ENCODE measurements at places on chromosomes 1 and 21.
A peak's percentile ranks its signal among the peaks of the same experiment; 100 is the strongest.

GRCh38 chr1:61406467-61406866, 318.5 kb downstream of the TM2D1 start:
- H3K27ac ChIP-seq = no peak overlapping the region
- no peak overlapping the region for H3K4me3 ChIP-seq
- H3K4me1 ChIP-seq = no peaks in the 10 kb centered on the region
- no peaks in the 10 kb centered on the region for H3K27me3 ChIP-seq
- H3K36me3 ChIP-seq = no peaks in the 10 kb centered on the region

- peak; percentile 81 for DNase-seq
- peaks cover 62% of the 10 kb centered on the region for H3K4me1 ChIP-seq
- peaks cover 66% of the 10 kb centered on the region for H3K36me3 ChIP-seq
- H3K4me3 ChIP-seq = peak overlapping the region; percentile 8
- peak overlapping the region; percentile 89 for H3K27ac ChIP-seq
These were observed 4.8 kb downstream of the ENO1 start for GRCh38 chr1:8873506-8874229.

- no peak for DNase-seq
- H3K27ac ChIP-seq = peak overlapping the region; percentile 0
- H3K4me1 ChIP-seq = peaks cover 97% of the 10 kb centered on the region
- H3K27me3 ChIP-seq = no peaks in the 10 kb centered on the region
- H3K4me3 ChIP-seq = no peak overlapping the region
- peaks cover 39% of the 10 kb centered on the region for H3K36me3 ChIP-seq
These were observed 16.6 kb downstream of the LDLRAP1 start for GRCh38 chr1:25560001-25560400.

DNA sequence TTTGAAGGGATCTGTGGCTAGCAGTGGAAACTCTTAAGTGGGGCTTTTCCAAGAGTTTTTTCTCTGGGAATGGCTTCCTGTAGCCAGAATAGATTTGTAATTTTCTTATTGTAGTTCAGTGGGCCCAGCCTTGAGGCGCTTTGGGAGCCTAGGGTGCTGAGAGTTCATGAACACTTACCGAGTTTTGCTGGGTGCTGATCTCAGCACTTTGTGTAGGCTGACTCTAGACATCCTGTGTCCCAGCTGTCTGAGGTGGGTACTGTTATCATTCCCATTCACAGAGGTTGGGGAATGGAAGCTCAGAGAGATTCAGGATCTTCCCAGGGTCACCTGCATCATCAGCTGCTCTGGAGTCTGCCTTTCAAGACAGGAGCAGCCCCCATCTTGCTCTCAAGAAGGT, 7.0 kb downstream of the PPFIA4 start:
- no peak for DNase-seq
- H3K27ac ChIP-seq = no peak overlapping the region
- H3K4me3 ChIP-seq = no peak overlapping the region
- H3K36me3 ChIP-seq = no peaks in the 10 kb centered on the region
- no peaks in the 10 kb centered on the region for H3K27me3 ChIP-seq
- no peaks in the 10 kb centered on the region for H3K4me1 ChIP-seq

DNA sequence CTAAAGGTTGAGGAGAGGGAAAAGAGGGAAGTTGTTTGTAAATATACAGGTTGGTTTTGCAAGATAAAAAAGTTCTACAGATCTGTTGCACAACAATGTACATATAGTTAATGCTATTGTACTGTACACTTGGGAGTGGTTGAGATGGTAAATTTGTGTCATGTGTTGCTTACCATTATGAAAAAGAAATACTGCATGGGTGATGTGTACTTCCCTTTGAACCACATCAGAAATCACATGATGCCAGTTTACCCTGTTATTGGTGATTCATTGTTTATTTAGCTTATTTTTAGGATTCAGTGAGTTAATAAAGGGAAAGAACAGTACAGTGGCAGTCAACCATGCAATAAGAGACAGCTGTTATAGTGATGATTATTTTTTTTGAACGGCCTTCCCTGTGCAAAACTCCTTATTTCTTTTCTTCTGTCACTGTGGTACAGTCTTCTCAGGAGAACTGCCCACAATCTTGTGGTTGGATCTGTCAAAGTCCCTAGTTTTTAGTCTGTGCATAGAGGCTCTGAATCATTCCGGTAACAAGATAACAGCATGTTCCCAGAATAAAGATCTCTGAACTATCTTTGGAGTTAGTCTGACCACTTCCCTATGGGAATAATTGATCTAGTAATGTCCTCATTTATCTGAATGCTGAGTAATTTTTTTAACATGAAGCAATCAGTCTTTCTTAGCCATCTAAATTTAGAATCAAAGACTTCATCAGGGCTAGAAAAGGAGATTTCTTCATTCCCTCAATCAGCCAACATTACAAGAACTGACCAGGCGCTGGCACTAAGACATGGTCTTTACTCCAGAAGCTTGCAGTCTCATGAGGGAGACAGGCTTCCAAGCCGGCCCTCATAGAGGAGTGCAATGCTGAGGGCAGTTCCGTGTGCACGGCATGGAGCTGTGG, 84.2 kb downstream of the SH3GLB1 start:
- no peak overlapping the region for H3K27ac ChIP-seq
- H3K4me1 ChIP-seq = no peaks in the 10 kb centered on the region
- no peaks in the 10 kb centered on the region for H3K27me3 ChIP-seq
- no peak overlapping the region for H3K4me3 ChIP-seq
- DNase-seq = no peak
